ENCODE measurements at places on chromosomes 4 and X. TPM values are rescaled to one million over a fixed set of nuclear protein-coding genes. Genes with fewer than 3 reads are reported as not detected.

GRCh38 chrX:77953708-77954107 is 15.7 kb downstream of the PGAM4 start:
- H3K27me3 ChIP-seq: no peaks in the 10 kb centered on the region
- H3K4me3 ChIP-seq: no peak overlapping the region
- H3K27ac ChIP-seq: no peak overlapping the region
- DNase-seq: no peak

DNA sequence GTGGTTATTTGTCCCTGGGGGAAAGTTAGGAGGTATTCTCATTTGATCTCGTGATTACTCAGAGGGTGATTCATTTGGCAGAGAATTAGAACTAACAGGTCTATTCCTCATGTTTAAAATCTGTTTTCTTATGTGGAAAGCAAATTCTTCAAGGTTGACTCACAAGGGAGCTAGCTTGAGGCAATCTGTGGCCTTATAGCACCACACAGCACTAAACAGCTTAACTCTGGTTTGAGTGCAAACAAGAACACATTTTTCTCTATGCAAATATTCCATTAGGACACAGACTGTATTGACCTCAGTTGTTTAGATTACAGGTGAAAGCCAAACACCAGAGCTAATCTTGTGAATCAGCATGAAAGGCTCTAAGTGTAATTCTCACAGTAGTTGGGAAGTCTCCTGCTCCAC is 694.4 kb upstream of the POU3F4 start:
- H3K4me3 ChIP-seq: no peak overlapping the region
- H3K36me3 ChIP-seq: no peaks in the 10 kb centered on the region
- no peak overlapping the region for H3K27ac ChIP-seq

GRCh38 chr4:31557437-31557836 is 837.3 kb downstream of the PCDH7 start:
- no peak overlapping the region for H3K4me3 ChIP-seq
- H3K27me3 ChIP-seq: no peaks in the 10 kb centered on the region
- H3K4me1 ChIP-seq: no peaks in the 10 kb centered on the region
- no peak overlapping the region for H3K27ac ChIP-seq
- H3K36me3 ChIP-seq: no peaks in the 10 kb centered on the region

GRCh38 chr4:116925900-116926457 is 159.4 kb downstream of the TRAM1L1 start:
- no peaks in the 10 kb centered on the region for H3K4me1 ChIP-seq
- H3K36me3 ChIP-seq: no peaks in the 10 kb centered on the region

TDO2 gene
- not detected for total RNA-seq
